Activated T-helper 1 cell treated with anti-CD3 and anti-CD28 coated beads, Interleukin-2, amount 50 U/mL, for 16 hours (primary cell): ENCODE measurements at places on chromosomes 3 and 15.

GRCh38 chr15:67501836-67502461 is 19.0 kb upstream of the C15orf61 start:
- DNase-seq = no peak

DNA sequence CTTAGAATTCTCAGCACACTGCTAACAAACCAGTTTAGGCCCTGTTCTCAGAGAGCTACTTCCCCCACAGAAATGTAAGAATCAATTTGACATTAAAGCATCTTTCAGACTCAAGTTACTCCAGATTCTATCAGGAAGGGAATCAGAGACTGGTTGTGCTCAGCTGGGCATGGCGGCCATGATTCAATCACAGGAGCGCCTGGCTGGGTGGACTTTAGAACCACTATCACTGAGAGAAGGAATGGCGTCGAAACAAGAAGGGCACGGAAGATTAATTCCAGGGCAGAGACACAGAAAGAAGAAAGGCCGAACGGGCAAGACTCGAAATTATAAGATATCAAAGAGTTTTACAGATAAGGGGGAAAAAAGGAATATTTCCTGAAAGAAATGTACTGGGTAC is 6.2 kb downstream of the TNIK start:
- no peak for DNase-seq

GRCh38 chr15:72503147-72503546 is 29.0 kb downstream of the ARIH1 start:
- no peak for DNase-seq

DNA sequence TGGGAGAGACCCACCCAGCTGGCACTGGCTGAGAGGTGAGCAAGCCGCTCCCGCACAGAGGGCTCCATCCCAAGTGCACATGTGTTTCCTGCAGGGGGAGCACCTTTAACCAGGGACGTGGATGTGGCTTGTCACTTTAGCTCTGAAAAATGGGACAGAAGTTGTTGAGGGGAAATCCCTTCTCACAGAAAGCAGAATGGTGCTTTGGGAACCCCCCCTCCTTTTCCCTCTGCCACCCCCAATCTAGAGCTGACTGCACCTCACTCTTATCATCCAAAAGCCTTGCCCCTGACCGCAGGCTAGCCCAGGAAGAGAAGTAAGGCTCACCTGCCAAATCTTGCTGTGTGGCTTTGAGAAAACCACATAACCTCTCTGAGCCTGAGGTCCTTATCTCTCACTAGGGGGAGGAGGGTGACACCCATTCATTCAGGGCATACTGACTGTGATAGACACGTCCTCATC is 77.9 kb downstream of the RPN1 start:
- no peak for DNase-seq

GRCh38 chr3:116863822-116864589 is 154.4 kb downstream of the TUSC7 start:
- DNase-seq = no peak

DNA sequence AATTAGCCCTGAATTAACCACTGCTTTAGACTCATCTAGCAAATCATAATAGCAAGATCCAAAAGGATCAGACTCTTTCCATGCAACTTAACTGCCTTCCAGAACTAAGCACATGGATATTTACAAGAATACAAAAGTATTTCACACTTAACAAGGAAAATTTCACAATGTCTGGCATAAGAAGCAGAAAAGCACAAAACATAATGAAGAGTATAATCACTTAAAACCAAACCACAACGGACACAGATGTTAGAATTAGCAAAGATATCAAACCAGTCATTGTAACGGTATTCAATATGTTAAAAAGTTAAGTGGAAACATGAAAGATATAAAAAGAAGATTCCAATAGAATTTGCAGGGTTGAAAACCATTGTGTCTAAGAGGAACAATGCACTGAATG is 51.5 kb upstream of the COL6A6 start:
- no peak for DNase-seq

- no peak for DNase-seq
Observed at GRCh38 chr3:113286524-113286923, 75.2 kb downstream of the BOC start.

DNA sequence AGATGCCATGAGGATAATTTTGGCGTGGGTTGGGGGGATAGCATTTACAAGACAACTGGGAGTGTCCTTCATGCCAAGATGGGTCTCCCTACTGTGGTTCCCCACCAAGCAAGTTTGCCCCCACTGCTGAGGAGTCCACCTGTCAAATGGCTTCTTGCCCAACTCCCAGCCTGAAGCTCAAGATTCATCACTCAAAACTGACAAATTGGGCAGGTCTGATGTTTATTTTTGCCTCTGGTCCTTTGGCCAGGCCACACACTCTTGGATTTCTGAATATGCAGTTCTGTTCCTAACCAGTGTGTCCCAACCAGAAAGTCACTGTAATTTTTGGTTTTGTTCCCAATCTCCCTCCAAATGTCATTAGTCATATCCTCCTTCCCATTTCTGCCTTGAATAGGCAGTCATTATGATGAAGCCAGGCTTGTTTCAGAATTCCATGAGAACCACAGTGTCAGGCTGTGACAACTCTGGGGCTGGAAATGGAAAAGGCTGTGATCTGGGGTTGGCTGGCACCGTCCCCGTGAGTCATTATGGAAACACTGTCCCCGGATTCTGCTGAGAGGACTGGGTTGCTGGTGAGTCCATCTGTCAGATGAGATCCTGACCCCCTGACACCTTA is 29.3 kb upstream of the MEF2A start:
- no peak for DNase-seq

DNA sequence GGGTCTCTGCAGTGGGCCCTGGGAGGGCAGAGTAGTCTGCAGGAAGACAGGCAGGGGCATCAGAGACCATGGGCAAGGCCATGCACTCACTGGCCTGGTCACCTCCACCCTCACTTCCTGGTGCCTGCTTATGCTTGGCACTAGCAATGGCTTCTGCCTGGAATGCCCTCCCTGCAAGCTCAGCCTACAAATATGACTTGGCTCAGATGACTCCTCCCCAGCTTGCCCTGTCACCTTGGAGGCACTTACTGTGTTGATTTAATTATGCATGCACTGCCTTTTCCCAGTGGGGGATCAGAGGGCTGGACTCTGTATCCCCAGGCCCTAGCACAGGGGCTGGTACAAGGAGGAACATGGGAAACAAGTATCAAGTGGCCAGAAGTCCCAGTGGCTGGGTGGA is 7.8 kb downstream of the C3orf18 start:
- no peak for DNase-seq

DNA sequence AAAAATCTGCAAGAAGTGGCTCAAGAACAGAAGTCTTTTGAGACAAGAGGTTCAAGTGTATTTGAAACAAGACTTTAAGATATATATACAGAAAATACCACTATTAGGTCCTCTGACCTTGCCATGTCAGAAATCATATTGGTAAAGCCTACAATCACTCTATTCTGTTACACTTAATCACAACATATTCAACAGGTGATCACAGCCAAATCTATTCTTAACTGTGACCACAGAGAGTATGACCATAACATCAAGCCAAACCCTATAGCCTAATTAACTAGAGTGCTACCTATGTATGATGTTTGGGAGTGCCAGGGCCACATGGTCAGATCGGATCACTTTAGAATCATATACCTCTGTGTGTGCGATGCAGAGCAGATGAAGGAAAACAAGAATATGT is 2.2 kb downstream of the DNAJC19 start:
- DNase-seq = no peak

GRCh38 chr3:182692695-182693094 is 100.6 kb upstream of the ATP11B start:
- DNase-seq = no peak

DNA sequence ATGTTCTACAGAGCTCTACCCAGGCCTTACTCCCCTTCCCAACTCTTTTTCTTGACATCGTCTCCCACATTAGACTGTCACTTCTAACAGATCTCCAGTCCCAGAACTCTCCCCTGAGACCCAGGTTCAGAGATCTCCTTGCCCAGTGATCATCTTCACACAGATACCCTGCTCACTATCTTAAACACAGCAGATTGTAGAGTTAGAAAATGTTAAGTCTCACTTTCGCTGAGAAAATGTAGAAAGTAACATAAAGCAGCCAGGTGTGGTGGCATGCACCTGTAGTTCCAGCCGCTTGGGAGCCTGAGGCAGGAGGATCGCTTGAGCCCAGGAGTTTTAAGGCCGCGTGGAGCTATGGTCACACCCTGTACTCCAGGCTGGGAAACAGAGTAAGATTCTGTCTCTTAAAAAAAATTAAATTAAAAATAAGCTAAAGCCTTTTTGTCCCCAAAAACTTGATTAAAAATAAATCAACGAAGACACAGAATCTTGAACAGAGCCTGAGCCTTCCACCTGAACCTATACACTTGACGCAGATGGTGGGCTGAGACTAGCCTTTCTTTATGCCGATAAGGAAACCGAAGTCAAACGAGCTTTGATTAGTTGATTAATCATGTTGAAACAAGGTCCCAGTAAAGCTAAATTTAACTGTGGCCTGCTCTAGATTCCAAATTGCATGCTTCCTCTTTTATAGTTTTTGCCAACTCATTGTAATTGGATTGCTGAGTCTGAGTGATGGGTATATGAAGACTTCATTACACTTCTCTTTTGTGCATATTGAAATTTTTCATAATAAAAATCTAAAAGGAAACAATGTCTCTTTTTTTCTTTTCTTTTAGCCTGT is 31.3 kb upstream of the BLM start:
- no peak for DNase-seq

- DNase-seq = no peak
Observed at GRCh38 chr15:51647128-51647562, 24.6 kb upstream of the DMXL2 start.

GRCh38 chr3:180782195-180782984 is 103.1 kb upstream of the CCDC39 start:
- DNase-seq = no peak

- DNase-seq = no peak
Observed at GRCh38 chr15:77282333-77282732, 137.6 kb downstream of the PEAK1 start.

DNA sequence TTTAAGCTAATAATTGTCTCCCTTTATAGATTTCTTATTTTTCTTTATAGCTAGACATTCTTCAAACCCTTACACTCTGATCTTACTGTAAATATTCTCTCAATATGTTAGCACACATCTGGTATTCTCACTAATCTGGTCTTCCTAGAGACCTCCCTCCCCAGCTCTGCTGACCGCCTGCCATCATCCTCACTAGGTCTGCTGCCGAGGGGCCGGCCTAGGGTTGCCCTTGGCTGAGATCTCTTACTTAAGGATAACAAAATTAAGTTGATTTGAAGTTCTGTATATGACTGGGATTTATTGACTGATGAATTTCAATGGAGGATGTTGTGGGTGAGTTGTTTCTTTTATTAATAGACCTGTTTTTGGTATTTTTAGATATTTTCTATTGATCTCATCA is 586.6 kb downstream of the NAALADL2 start:
- DNase-seq = no peak

DNA sequence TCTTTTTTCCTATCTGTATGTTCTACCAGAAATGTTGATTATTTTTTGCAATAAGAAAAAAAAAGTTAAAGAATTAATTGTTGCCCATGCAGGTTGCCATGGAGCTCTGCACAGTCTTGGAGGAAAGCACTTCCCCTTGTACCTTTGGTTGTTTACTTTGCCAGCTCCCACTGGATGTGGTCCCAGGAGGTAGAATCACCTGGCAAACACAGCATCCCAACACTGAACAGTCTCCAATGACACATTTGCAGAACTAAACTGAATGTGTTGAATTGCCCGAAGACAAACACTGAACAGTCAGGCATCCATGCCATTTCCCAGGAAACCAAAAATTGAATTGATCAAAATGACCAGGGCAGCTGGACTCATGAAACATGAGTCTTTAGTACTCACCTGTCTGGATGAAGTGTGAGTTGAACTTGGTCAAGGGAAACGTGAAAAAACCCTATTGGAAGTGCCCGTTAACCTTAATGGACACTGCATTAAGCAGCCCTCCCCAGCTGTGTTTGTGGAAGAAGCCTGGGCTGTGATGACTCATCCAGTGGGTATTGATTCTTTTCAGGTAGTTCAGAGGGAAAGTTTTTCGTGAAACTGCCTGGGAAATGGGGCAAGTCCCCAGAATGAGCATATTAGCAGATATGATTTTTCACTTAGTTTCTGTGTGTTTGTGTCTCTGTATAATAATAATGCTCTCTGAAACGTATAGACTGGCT is 284.7 kb upstream of the STT3B start:
- no peak for DNase-seq

- no peak for DNase-seq
Observed at GRCh38 chr15:34783431-34783830, 11.9 kb downstream of the ACTC1 start.

DNA sequence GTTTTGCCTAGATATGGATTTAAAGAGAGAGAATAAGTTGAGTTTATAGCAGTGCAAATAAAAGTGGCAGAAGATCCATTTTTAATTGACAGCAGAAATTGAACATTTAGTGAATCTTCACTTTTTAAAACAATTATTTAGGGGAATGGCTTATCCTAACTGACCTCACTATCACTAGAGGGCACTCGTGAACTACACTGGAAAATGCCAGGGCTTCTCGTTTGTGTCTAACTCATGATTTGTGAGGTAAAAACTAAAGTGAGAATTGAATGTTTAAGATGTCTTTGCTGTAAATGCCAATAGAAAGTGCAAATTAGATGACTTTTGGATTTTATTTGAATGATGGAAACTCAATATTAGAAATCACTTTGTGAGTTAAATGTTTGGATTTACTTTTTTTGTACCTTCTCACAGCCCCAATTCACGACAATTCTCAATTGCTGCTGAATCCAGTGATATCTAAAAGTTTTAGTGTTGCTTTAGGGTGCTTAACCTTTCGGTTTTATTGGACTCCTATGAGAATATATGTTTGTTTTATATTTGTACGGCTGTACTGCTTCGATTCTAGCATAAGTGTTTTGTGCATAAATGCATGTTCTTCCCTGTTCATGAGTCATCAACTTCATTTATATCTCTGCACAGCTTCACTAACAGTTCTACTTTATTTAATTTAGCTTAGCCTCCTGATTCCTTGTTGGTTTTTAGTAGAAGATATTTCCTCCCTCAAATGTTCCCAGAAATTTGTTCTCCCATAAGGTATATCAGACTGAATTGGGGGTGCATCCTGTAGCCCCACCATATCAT is 462.1 kb downstream of the MFSD1 start:
- DNase-seq = no peak

DNA sequence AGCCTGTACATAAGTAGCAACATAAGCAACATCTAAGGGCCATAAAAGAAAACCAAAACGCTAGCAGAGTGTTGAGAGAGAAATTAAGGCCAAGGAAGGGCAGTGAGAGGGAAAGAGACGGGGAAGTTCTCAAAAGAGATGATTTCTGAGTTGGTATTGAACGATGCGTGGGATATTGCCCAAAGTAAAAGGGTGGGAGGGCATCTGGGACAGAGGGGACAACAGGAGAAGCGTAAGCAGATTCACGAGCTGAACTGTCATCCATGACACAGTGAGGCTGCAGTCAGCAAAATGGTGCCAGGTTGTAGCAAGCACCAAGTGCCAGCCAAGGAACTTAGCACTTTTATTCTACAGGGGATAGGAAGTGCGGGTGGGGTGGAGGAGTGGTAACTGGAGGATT is 11.8 kb downstream of the NCEH1 start:
- no peak for DNase-seq

DNA sequence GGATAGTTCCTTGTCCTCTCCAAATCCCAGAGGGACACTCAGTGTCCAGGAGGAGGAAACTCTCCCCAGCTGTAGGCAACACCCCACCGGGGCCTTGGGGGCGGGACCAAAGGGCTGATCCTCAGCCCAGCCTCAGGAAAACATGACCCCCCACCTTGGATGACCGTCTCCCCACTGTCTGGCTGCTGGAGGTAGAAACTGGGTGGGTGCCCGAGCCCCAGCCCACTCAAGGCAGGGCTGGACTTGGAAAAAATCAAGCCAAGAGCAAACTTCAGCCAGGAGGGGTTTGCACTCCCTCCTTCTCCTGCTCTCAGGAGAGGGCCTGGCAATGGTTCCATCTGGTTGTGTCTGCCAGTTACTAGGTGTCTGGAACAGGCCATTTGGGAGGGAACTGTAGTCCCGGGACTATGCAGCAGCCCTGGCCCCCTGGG is 3.6 kb upstream of the RASL12 start:
- DNase-seq = no peak
